Thoracic aorta (tissue), 2 donors: ENCODE measurements at places on chromosomes 7 and 10. TPM values are rescaled to one million over a fixed set of nuclear protein-coding genes. Genes with fewer than 3 reads are reported as not detected.

The CUBN gene
- 4.1 TPM for total RNA-seq

The ANKRD26 gene
- 7.2 TPM for total RNA-seq

The SERPINE1 gene
- total RNA-seq, result 1,009 TPM

The ZWINT gene
- 0.41 TPM for total RNA-seq

The EPO gene
- not detected for total RNA-seq

The PNLIP gene
- total RNA-seq, result not detected

The PTPN20 gene
- total RNA-seq, result 2.1 TPM

The PSMG3 gene
- total RNA-seq, result 40.4 TPM

The ASB4 gene
- total RNA-seq, result 0.14 TPM

The EBLN1 gene
- not detected for total RNA-seq

The ALOX5 gene
- 69.7 TPM for total RNA-seq

The MOGAT3 gene
- total RNA-seq, result not detected

The RNF148 gene
- total RNA-seq, result 3.5 TPM

The JMJD1C gene
- 95.2 TPM for total RNA-seq

The CTAGE8 gene
- 2.1 TPM for total RNA-seq

The PGAM2 gene
- 9.5 TPM for total RNA-seq

The CAMK2G gene
- total RNA-seq, result 149 TPM

The MGAM2 gene
- 0.54 TPM for total RNA-seq
